ENCODE measurements at places on chromosomes 6 and 20. TPM values are rescaled to one million over a fixed set of nuclear protein-coding genes. Genes with fewer than 3 reads are reported as not detected.

SNTA1 gene
- 9.6 TPM for total RNA-seq

- no peaks in the 10 kb centered on the region for H3K27me3 ChIP-seq
- no peak overlapping the region for H3K27ac ChIP-seq
- H3K36me3 ChIP-seq: no peaks in the 10 kb centered on the region
- no peaks in the 10 kb centered on the region for H3K4me1 ChIP-seq
- H3K4me3 ChIP-seq: no peak overlapping the region
Measured at GRCh38 chr6:11142296-11143027, 30.9 kb upstream of the ERVFRD-1 start.

GRCh38 chr20:46349742-46350056, 41.4 kb upstream of the CDH22 start:
- H3K4me3 ChIP-seq: no peak overlapping the region
- H3K27ac ChIP-seq: no peak overlapping the region
- H3K36me3 ChIP-seq: peaks cover 3% of the 10 kb centered on the region
- no peaks in the 10 kb centered on the region for H3K27me3 ChIP-seq

FABP7 gene
- total RNA-seq: not detected

FOXC1 gene
- 0.33 TPM for total RNA-seq

PGC gene
- total RNA-seq: not detected

ADISSP gene
- total RNA-seq: 27.3 TPM

DNA sequence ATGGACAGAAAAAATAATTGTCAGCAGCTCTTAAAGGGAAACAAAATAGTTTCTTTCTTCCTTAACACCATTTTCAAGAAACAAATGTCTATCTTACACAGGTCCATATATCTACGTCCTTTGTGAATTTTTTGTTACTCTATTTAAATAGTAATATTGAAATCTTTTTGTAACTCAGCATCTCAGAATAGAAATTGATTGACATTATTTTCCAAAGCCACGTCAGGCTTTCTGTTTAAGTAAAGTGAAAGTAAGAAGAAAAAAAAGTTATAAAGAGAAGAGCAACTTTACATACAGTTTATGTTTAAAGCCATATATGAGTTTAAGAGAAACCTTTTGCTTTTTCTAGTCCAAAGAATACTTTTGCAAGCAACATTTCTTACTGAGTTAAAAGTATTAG, 402.9 kb upstream of the SOX4 start:
- no peaks in the 10 kb centered on the region for H3K4me1 ChIP-seq
- no peaks in the 10 kb centered on the region for H3K36me3 ChIP-seq

GRCh38 chr6:51098791-51099190, 280.1 kb downstream of the TFAP2B start:
- no peaks in the 10 kb centered on the region for H3K36me3 ChIP-seq
- no peaks in the 10 kb centered on the region for H3K27me3 ChIP-seq
- no peak for DNase-seq
- no peak overlapping the region for H3K27ac ChIP-seq
- H3K4me1 ChIP-seq: no peaks in the 10 kb centered on the region

ACTR5 gene
- total RNA-seq: 5.4 TPM

ZNF165 gene
- total RNA-seq: 1.3 TPM

UFL1 gene
- total RNA-seq: 18.6 TPM

DNA sequence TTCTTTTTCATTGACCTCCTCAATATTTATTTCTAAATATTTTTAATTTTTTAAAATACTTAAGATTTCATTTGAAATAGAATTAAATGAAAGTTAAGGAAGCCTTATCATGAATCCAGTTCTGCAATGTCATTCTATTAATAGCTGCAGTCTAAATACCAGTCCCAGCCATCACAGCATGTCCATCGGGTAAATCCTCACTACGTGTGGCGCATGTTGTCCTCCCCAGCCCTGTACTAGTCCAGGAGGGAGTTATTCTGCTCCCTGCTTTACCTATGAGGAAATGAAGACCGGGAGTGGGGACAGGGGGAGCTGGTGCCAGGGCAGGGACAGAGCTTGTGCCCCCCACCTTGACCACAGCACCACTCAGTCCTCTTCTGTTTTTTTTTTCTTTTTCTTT, 125.1 kb upstream of the QKI start:
- no peak overlapping the region for H3K27ac ChIP-seq
- H3K36me3 ChIP-seq: no peaks in the 10 kb centered on the region
- no peaks in the 10 kb centered on the region for H3K4me1 ChIP-seq
- DNase-seq: no peak

BPIFB4 gene
- not detected for total RNA-seq

GRCh38 chr6:9398767-9399373, 963.5 kb upstream of the SLC35B3 start:
- no peak overlapping the region for H3K27ac ChIP-seq
- H3K36me3 ChIP-seq: no peaks in the 10 kb centered on the region
- DNase-seq: no peak
- no peak overlapping the region for H3K4me3 ChIP-seq
- no peaks in the 10 kb centered on the region for H3K27me3 ChIP-seq
- no peaks in the 10 kb centered on the region for H3K4me1 ChIP-seq

DNA sequence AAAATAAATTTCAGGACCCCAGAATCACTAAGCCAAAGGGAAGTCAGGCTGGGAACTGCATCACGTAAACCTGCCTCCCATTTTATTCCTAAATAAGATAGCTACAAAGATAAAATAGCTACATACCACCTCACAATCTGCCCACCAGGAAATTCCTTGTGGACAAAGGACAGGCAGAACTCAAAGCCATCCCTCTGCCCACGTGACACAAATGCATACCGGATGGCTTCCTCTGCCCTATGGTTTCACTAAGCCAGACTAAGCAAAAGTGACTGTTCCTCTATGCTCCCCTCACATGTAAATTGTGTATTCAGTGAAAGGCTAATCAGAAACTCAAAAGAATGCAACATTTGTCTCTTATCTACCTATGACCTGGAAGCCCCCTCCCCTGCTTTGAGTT, 15.0 kb downstream of the MBOAT1 start:
- no peak for DNase-seq
- H3K27me3 ChIP-seq: no peaks in the 10 kb centered on the region
- no peaks in the 10 kb centered on the region for H3K36me3 ChIP-seq
- H3K27ac ChIP-seq: no peak overlapping the region
- H3K4me1 ChIP-seq: no peaks in the 10 kb centered on the region

- H3K4me3 ChIP-seq: no peak overlapping the region
- DNase-seq: no peak
- no peaks in the 10 kb centered on the region for H3K4me1 ChIP-seq
- no peak overlapping the region for H3K27ac ChIP-seq
- H3K27me3 ChIP-seq: no peaks in the 10 kb centered on the region
Measured at GRCh38 chr20:51573576-51574243, 31.2 kb upstream of the NFATC2 start.

GCLC gene
- total RNA-seq: 115 TPM

DNA sequence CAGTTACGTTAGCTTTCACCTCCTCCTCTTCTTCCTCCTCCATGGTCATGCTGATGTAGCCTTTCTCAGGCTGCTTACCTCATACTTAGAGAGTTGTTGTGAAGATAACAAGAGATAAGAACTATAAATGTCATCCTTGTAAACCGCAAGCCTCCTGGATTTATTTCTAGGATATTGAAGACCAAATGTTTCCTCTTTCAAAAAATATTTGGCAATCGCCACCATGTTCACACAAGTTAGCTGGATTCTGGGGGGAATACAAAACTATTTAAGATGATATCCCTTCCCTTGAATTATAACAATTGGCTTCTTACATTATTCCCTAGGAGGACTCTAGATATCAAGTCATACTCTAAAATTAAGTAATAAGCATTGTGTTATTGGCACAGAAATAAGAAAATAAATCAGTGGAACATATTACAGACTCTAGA, 99.8 kb upstream of the PLEKHG1 start:
- H3K27me3 ChIP-seq: no peaks in the 10 kb centered on the region
- H3K27ac ChIP-seq: no peak overlapping the region
- no peaks in the 10 kb centered on the region for H3K4me1 ChIP-seq
- DNase-seq: no peak
- no peak overlapping the region for H3K4me3 ChIP-seq
- no peaks in the 10 kb centered on the region for H3K36me3 ChIP-seq

- H3K27me3 ChIP-seq: no peaks in the 10 kb centered on the region
- H3K36me3 ChIP-seq: no peaks in the 10 kb centered on the region
- no peak overlapping the region for H3K27ac ChIP-seq
- no peaks in the 10 kb centered on the region for H3K4me1 ChIP-seq
- H3K4me3 ChIP-seq: no peak overlapping the region
- DNase-seq: no peak
Measured at GRCh38 chr6:79373880-79374279, 139.4 kb upstream of the HMGN3 start.

FRK gene
- 26.8 TPM for total RNA-seq

NRM gene
- total RNA-seq: 0.59 TPM

HSPA12B gene
- total RNA-seq: 1.8 TPM
